ENCODE measurements at places on chromosomes 1 and 21.

DNA sequence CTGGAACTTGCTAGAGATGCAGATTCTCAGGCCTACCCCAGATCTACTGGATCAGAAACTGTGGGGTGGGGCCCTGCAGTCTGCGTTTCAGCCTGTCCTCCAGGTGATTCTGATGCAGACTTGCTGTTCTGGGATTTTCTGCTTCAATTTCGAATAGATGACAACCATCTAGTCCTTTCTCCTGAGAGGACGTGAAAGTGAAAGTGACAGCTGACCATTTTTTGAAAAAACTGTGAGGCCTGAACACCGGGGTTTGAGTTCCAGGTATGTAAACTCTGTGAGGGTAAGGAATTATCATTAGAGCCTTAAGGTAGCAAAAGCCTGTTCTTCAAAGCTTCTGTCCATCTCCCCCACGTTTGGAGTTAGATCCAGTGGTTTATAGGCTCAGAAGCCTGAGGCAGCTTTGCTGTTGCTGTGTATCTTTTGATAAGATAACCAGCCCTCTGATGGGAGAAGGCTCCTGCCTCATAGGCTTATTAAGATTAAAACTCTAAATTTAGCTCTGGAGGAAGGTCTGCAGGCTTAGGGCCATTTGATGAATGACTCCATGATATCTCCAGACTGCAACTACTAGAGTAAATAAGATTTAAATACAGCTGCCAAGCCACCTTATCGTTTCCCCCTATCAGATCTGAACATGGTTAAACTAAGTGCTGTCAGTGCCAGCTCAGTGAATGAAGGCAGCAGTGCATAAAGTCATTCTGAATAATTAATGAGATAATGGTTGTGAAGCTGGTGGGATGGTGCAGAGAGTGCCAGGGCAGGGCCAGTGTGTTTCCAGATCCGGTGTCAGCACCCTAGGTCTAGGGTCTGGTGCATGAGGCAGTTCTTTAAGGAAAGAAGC is 335.2 kb downstream of the HHAT start:
- no peak for DNase-seq

DNA sequence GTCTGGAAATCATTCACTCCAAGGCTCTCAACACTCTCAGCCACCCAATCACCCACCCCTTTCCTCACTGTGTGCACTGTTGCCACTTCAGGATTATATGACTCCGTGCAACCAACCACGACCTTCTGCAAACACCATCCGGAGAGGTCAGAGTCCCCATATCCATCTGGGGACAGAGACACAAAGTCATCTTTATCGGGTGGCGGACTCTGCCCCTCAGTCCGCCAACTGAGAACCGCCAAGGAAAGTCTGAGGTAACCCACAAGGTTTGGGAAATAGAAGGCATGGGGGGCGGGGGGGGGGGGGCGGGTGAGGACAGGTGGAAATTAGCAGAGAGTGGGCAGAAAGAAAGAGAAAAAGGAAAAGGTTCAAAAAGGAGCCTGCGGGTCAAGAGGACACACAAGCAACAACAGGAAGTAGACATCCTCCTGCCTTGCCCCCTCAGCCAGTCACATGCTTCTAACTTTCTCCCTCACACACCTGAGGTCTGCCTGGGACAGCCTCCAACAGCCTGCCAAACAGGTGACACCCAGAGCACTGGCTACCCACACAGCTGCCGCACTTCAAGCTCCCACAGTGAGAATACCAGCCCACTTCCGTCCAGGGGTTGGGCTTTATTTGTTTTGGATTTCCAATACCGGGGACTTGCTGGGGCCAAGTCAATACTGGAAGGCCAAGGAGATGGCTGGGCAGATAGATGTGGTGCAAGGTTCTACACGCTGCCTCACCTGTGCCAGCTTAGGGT is 58.1 kb downstream of the SSBP3 start:
- no peak for DNase-seq

GRCh38 chr1:118481126-118481525 is 296.1 kb upstream of the SPAG17 start:
- no peak for DNase-seq

DNA sequence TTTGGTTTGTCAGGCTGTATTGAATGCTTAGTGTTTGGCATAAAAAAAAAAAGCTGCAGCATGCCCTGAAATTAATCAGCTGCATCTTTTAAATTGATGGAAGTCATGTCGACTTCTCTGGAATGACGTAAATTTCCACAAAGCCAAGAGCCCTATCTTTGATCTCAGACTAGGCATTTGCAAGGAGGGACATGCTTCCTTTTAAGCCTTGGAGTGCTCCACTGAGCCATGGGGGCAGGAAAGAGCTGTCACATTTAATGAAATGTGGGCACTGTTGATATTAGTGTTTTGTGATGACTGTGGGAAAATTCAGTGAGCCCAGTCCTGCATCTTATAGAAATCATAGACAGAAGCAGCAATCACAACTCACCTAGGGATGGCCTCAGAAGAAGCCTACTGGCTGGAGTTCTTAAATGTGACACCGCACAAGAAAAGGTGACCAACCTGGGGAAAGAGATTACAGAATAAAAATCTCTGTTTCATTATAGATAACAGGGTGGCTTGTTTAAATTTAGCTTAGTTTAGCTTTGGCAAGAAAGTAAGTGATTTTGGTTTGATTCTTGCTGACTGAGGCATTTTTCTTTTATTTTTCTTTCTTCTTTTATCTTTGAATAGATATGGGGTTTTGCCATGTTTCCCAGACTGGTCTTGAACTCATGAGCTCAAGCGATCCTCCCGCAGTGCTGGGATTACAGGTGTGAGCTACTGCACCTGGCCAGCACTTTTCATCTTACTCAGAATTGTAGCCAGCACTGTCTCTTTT is 188.2 kb downstream of the HHAT start:
- DNase-seq, result no peak

Data from hindlimb muscle (tissue), 1 donor.